LoVo (cell line): ENCODE measurements at places on chromosomes 16 and 17.
A peak's percentile ranks its signal among the peaks of the same experiment; 100 is the strongest.

DNA sequence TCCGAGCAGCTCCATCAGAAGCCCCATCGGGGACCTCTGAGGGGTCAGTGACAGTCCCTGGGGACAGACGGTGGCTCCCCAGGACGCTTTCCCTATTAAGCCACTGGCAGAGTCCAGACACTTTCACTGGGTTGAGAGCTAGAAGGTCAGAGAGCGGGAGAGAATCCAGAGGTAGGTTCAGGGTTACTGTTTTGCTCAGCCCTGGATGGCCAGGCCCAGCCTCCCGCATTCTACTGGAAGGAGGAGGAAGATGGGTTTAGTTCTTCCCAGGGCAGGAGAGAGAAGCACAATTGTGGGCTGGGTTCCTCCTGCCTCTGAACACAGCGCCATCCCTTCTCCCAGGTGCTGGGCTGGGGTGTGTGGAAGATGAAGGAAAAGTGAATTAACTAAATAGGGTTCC lies 452.8 kb downstream of the SLC39A11 start:
- DNase-seq: no peak

GRCh38 chr17:4986403-4986802 lies 1.1 kb downstream of the CAMTA2 start:
- peak; percentile 7 for DNase-seq

GRCh38 chr16:35714665-35715064 lies 2255.3 kb downstream of the TP53TG3F start:
- DNase-seq: no peak

DNA sequence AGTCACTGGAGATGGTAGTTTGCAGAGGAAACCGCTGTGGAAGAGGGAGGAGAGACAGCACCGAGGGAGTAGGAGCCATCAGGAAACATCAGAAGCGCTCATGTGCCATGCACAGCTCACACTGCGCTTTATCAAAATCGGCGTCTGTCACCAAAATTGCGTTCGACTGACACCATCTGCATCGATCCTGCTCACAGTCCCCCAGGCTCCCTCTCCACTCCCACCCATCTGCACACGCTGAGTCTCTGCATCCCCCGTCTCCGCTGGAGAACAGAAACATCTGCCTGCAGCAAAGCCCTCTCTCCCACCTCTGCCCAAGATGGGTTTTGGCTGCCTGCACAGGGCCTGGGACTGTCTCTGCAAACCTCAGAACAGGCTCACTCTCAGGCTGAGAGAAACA lies 187.5 kb upstream of the RPL38 start:
- DNase-seq: no peak

DNA sequence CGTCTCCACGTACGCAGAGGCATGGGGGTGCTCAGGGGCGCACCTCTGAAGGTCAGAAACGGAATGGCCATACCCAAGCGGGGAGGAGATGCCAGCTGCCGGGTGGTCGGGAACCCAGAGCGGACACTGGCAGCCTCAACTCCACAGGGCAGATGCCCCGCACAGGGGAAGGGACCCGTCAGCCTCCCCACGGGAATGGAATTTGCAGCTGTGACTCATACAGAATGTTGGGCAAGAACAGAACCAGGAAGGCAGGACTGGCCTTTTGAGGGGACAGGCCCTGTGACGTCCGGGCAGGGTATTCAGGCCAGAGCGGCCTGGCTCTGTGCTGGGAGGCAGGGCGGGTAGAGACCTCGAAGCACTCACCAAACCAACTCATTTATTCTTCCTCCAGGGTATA lies 7.5 kb downstream of the TK1 start:
- no peak for DNase-seq

- DNase-seq: no peak
Observed at GRCh38 chr16:8921347-8921984, 39.3 kb downstream of the LITAFD start.

- no peak for DNase-seq
Observed at GRCh38 chr17:31431098-31431851, 39.8 kb downstream of the RAB11FIP4 start.

DNA sequence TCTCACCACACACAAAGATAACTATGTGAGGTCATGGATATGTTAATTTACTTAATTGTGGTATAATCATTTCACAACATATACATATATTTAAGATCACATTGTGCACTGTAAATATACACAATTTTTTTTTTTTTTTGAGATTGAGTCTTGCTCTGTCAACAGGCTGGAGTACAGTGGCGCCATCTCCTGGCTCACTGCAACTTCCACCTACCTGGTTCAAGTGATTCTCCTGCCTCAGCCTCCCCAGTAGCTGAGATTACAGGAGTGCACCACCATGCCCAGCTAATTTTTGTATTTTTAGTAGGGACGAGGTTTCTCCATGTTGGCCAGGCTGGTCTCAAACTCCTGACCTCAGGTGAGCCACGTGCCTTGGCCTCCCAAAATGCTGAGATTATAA lies 11.5 kb upstream of the PRSS54 start:
- DNase-seq: peak; percentile 4

DNA sequence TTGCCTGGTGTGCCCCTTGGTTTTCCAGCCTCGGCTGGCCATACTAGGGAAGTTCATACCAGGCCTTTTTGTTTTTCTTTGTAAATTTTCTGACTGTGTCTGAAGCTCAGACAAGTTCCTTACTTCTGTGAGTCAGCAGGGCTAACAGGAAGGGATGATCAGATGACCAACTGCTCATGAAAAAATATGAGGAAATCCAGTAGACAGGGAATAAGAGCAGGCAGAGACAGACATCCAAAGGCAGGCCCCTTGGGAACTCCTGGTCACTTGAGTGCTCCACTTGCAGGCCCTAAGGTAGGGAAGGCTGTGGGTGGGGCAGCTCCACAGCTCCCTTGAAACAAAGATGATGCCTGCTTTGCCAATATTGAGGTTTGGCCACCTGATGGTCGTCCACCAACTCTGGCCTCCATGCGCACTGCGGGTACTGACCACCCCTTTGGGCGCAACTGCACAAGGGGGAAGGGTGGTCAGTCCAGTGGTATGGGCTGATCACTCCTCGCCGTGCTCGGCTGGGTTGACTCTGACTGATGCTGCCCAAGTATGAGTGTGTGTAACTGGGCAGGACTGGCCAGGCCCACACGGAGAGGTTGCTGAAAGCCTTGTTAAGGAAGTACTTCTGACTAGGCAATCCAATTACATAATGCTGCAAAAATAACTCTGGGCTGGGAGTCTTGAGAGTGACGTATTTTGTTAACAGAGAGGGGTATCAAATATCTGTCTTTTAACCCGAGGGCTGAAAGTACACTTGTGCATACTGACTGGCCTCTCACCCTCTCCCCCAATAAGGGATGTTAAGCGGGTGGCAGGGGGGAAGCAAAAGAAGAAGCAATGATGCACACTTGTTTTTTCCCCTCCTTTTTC lies 20.8 kb upstream of the ZFHX3 start:
- DNase-seq: peak; percentile 42

GRCh38 chr16:87240211-87241136 lies 76.7 kb downstream of the C16orf95 start:
- peak; percentile 35 for DNase-seq

- no peak for DNase-seq
Observed at GRCh38 chr16:64687786-64688185, 434.1 kb downstream of the CDH11 start.

DNA sequence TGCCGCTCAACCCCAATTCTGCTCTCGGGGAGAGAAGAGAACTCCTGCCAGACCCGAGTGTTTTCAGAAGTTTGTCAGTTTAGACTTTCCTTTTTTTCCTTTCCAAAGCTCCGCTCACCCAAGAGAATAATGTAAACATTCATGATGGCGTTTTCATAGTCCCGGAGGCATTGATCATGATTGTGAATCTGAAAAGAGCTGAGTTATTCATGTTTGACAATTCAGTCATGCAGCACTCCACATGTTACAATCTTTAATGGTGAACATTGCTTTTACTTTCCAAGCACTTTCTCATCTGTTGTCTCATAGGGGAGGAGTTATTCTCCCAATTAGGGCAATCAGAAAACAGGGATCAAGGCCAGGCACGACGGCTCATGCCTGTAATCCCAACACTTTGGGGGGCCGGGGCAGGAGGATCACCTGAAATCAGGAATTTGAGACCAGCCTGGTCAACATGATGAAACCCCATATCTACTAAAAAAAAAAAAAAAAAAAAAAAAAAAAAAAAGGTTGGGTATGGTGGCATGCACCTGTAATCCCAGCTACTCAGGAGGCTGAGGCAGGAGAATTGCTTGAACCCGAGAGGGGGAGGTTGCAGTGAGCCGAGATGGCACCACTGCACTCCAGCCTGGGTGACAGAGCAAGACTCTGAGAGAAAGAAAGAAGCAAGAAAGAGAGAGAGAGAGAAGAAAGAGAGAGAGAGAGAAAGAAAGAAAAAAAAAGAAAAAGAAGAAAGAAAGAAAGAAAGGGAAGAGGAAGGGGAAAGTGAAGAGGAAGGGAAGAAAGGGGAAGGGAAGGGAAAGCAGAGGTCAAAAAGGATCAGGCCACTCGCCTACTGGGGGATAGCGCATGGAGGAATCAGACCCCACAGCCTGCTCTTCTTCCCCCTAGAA lies 70.0 kb upstream of the TNRC6C start:
- no peak for DNase-seq

DNA sequence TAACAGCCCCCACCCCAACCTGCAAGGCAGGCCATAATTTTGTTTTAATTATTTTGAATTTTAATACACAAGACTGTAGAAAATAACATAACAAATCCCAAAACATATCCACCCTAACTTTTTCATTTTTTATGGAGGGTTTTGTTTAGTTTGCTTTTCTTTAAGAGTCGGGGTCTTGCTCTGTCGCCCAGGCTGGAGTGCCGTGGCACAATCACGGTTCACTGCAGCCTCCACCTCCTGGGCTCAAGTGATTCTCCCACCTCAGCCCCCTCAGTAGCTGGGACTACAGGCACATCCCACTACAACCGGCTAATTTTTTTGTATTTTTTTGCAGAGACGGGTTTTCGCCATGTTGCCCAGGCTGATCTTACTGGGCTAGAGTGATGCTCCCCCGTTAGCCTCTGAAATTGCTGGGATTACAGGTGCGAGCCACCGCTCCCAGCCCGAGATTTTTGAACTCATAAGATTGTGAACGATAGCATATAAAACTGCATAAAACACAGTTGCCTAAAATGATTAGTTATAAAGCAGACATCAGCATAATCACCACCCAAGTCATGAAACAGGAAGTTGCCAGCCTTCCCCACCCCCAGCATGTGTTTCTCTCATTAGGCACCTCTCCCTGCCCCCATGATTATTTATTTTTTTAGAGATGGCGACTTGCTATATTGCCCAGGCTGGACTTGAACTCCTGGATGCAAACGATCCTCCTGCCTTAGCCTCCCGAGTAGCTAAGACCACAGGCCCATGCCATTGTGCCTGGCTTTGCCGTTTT lies 13.6 kb upstream of the DOC2B start:
- DNase-seq: no peak

- no peak for DNase-seq
Observed at GRCh38 chr17:39673335-39674081, 5.3 kb downstream of the PNMT start.

- no peak for DNase-seq
Observed at GRCh38 chr16:90046971-90047713, 27.9 kb upstream of the DBNDD1 start.

- DNase-seq: no peak
Observed at GRCh38 chr17:8904686-8905085, 37.2 kb upstream of the PIK3R6 start.

DNA sequence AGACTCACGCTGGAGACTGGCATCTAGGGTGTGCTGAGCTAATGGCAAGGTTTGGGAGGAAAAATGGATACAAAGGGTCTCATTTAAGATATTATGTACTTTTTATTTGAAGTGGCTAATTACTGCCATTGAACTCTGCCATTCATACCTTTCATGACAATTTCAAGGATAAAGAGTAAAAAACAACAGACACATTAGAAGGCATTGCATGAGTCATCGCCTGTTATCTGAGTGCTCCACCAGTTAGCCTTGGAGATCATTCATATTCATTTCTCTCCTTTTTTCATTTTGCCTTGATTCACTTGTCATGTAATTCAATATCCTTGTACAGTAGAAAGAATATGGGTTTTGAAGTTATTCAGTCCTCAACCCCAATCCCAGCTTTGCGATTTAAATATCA lies 109.5 kb downstream of the CDH8 start:
- DNase-seq: no peak

- no peak for DNase-seq
Observed at GRCh38 chr16:50126183-50126582, 26.9 kb upstream of the TENT4B start.

DNA sequence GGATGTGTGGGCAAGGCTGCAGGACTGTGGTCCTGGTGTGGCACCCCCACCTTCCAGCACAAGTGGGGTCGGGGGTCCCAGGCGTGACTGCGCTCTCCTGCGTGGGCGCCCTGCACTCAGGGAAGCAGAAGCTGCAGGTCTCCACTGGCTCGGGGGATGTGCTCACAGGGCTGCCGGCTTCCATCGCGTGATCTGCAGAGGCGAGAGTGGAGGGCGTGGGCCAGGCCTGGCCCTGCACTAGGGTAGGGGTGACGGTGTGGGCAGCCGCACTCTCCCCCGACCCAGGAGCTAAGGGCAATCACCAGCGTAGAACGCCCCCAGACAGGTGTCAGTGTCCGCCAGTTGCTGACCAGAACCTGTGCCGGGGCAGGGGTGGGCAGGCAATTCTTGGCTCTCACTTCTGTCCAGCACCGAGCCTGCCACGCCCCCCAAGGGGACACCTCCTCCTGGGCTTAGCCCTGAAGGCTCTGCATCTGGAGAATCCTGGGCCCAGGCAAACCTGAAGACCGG lies 32.3 kb downstream of the TNFRSF13B start:
- DNase-seq: no peak

DNA sequence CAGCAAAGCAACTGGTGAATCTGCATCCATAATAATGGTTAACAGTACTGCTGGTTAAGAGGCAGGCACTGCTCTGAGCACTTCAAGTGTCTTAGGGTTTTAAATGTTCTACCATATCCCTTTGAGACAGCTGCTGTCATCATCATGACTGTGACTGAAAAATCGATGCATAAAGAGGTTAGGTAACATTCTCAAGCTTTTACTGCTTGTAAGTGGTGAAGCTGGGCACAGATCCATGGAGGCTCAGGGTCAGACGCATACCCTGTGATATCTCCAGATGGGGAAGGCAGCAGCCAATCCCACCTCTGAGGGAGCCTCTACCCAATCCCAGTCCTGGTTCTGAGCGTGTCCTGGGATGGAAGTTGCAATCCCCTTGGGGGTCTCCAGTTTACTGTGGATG lies 57.6 kb upstream of the SOX9 start:
- no peak for DNase-seq

GRCh38 chr17:43556292-43556691 lies 10.2 kb upstream of the ETV4 start:
- DNase-seq: peak; percentile 91

- DNase-seq: no peak
Observed at GRCh38 chr17:65487161-65487560, 74.3 kb downstream of the AXIN2 start.

GRCh38 chr16:10738231-10739077 lies 5.2 kb upstream of the NUBP1 start:
- DNase-seq: peak; percentile 54

- DNase-seq: no peak
Observed at GRCh38 chr17:15233971-15234370, 31.2 kb downstream of the PMP22 start.
